ENCODE measurements at places on chromosomes 4 and X. TPM values are rescaled to one million over a fixed set of nuclear protein-coding genes. Genes with fewer than 3 reads are reported as not detected.

The LEF1 gene
- total RNA-seq = 3.7 TPM

The ARHGAP36 gene
- not detected for total RNA-seq

The GPC4 gene
- total RNA-seq = 0.34 TPM

The TRIM61 gene
- total RNA-seq = 1.0 TPM

The RAB9B gene
- under 0.01 TPM for total RNA-seq

The SRP72 gene
- 71.2 TPM for total RNA-seq

The MUC7 gene
- total RNA-seq = not detected

The ABCE1 gene
- total RNA-seq = 125 TPM

The SSX2 gene
- not detected for total RNA-seq

The FIP1L1 gene
- total RNA-seq = 26.0 TPM

The USP26 gene
- not detected for total RNA-seq

The TMEM156 gene
- total RNA-seq = 1.8 TPM

The FUNDC1 gene
- total RNA-seq = 14.1 TPM

The UBA6 gene
- total RNA-seq = 48.9 TPM
